ENCODE measurements at places on chromosomes 3 and 15.

DNA sequence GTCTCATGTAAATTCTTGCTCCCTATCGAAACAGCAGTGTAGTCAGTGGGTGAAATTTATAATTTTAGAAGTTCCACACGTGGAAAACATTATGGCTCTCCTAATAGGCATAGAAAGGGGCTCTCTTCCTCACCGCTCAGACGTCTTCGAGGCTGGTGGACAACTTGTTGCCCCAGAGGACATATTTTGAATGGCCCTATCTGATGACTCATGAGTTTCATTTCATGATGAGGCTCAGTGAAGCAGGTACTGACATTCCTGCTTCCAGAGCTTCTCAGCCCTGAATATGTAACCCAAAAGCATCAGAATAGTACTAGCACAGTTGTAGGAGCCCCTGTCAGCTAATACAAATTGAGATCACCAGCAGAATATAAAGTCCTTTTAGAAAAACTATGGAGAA lies 117.9 kb downstream of the HERC1 start:
- no peak for DNase-seq

GRCh38 chr15:60520013-60520824 lies 41.3 kb upstream of the ICE2 start:
- peak; percentile 24 for DNase-seq

- peak; percentile 74 for DNase-seq
Observed at GRCh38 chr3:42518800-42519567, 16.5 kb downstream of the VIPR1 start.

GRCh38 chr15:63908991-63909390 lies 75.2 kb upstream of the HERC1 start:
- DNase-seq, result no peak

All from activated CD8-positive, alpha-beta T cell treated with anti-CD3 and anti-CD28 coated beads for 36 hours (primary cell).